CD4-positive, alpha-beta memory T cell (primary cell): ENCODE measurements at places on chromosomes 11 and 22. TPM values are rescaled to one million over a fixed set of nuclear protein-coding genes. Genes with fewer than 3 reads are reported as not detected.

GRCh38 chr11:3861683-3862082, 6.2 kb downstream of the STIM1 start:
- no peak for DNase-seq

GRCh38 chr11:12179531-12179930, 69.1 kb downstream of the MICAL2 start:
- DNase-seq, result no peak

DNA sequence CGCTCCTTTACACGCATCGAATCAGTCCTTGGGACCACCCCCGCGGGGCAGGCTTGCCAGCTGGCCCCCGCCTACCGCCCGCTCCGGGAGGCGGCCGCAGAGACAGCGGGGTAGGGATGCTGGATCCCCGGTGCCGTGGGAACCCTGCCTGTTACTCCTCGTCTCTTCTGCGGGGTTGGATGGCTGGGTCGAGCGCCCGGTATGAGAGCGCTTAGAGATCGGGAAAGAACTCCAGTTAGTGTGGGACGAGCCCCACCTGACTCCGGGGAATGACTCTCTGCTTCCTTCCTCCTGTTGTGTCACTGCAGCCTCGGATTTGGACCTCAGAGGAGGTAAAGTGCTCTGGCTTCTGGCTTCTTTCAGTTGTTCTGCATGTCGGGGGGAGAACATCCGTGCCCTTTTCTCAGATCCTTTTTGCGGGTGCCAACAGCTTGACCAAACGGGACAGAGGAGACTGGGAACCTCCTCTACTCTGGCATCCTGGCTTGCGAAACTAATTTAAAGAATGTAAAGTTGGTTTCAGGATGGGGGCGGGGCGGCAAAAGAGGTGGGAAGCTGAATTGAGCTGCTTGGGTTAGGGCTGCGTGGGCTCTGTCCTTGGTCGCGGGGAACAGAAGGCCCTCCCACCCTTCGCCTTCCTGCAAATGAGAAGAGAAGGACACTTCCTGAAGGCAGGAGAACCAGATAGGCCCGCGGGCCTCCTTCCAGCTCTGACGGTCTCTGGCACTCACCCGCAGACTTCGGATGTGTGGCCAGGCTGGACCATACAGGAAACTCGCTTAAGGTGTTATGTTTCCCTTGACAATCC, 938 bp downstream of the LAYN start:
- no peak for DNase-seq

GRCh38 chr11:2713661-2714462, 14.1 kb upstream of the KCNQ1OT1 start:
- DNase-seq, result no peak

GRCh38 chr11:40280159-40281051, 1179.0 kb downstream of the LRRC4C start:
- no peak for DNase-seq

GRCh38 chr11:93700830-93701229, 39.3 kb downstream of the CEP295 start:
- no peak for DNase-seq

- DNase-seq, result no peak
Measured at GRCh38 chr11:104046331-104046730, 9.9 kb downstream of the DDI1 start.

GRCh38 chr11:85810521-85810870, 445 bp downstream of the SYTL2 start:
- DNase-seq, result no peak

GRCh38 chr11:78377625-78378418, 39.8 kb downstream of the GAB2 start:
- no peak for DNase-seq

- DNase-seq, result no peak
Measured at GRCh38 chr11:103927535-103927934, 108.9 kb upstream of the DDI1 start.

GRCh38 chr11:32987851-32988250, 27.8 kb upstream of the DEPDC7 start:
- DNase-seq, result no peak

GRCh38 chr11:120815319-120816100, 208.4 kb upstream of the TBCEL start:
- DNase-seq, result no peak

DNA sequence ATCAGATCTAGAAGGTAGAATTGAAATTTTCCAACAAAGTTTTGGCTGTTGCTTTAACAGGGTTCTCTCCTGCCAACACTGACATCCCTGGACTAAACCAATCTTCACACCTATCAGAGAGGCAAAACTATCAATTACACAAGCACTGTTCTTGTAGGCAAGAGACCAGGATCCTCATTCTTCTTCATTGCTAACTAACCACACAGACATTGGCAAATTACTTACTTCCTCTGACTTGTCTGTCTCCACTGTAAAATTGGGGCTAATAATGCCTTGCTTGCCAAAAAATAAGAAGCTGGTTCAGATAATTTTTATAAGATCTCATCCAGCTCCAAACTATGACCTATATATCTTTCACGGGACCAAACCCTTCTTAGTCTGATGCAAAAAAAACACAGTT, 93.8 kb upstream of the DDI1 start:
- no peak for DNase-seq

GRCh38 chr11:77409046-77409445, 64.8 kb downstream of the PAK1 start:
- no peak for DNase-seq

DNA sequence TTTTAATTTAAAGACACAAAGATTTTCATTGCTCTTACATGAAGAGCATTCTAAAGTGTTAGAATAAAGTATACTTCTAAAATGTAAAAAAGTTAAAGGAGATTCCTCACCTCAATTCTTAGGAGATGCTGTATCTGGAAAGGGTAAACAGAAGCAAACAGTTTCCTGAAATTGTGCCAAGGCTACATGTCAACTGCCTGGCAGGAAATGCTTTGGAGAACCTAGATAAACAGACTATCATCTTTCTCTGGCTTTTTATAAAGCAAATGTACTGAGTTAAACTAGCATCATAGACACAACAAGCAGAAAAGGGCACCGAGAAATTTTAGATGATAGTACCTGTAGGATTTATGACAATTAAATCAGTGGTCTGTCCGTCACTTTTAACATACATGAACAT, 24.7 kb upstream of the AKIP1 start:
- DNase-seq, result no peak

GRCh38 chr11:129117595-129118350, 74.4 kb downstream of the ARHGAP32 start:
- peak; percentile 52 for DNase-seq

DNA sequence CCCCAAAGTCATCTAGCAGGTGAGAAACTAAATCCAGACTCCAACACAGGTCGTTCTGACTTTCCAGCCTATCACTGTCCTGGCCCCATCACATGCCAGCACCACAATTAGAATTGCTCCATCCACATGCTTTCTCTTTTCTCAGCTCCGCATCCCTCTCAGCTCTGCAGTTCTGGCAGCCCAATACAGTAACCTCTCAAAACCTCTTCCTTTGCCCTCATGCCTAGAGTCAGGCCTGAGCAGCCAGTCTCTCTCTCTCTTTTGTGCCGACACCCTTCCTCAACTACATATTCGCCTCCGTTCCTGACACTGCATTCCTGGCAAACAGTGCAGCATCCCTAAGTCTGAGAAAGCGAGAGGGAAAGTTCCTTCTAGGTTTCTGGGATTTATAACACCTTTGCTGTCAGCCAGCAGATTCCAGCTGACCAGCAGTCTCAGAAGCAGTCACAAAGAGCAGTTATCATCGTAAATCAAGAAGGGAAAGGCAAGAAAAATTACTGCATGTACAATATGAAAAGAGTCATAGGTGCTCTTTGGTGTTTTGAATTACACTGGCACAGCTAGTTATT, 258.0 kb downstream of the FAT3 start:
- DNase-seq, result no peak

- no peak for DNase-seq
Measured at GRCh38 chr11:133907216-133907615, 49.6 kb downstream of the IGSF9B start.

DNA sequence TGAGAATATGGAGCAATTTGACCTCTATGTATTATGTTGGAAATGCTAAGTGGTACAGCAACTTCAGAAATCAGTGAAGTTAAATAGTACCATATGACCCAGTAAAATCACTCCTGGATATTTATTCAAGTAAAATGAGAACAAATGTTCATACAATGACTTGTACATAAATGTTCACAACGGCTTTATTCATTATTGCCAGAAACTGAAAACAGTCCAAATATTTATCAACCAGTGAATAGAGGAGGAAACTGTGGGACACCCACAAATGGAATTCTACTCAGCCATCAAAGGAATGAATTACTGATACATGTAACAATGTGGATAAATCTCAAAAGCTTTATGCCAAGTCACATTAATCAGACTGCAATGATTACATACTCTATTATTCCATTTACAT, 416.3 kb downstream of the AASDHPPT start:
- no peak for DNase-seq

- DNase-seq, result no peak
Measured at GRCh38 chr11:118619444-118620197, 12.2 kb downstream of the PHLDB1 start.

GRCh38 chr11:78100261-78100660, 20.6 kb upstream of the NDUFC2 start:
- DNase-seq, result no peak

- DNase-seq, result no peak
Measured at GRCh38 chr11:18498039-18498438, 28.7 kb downstream of the TSG101 start.

- DNase-seq, result no peak
Measured at GRCh38 chr11:62132191-62132590, 8.4 kb downstream of the INCENP start.

DNA sequence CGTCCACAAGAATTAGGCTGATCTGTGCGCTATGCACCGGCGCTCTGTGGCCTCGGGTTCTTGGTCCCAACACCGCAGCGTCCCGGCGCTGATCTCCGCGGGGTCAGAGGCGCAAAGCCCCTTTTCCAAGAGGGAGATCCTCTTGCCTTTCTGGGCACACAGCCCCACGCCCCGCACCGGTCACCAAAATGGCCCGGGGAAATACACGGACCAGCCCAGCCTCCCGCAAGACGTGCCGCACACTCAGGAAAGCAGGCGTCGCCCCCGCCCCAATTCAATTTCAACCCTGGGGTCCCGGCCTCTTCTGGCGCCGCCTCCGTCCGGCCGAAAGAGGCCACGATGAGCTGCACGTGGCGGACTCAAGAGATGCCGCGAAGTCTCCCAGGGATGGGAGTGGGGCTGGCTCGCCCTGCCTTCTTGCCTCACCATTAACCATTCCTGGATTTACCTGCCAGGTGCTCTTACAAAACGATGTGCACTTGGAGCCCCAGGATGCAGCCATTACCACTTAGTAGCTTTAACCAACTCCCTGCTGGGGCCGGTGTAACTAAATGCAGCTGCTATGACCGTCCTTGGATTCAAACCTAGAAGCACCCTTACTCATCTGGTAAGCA, 10.5 kb downstream of the PIWIL3 start:
- DNase-seq, result no peak

DNA sequence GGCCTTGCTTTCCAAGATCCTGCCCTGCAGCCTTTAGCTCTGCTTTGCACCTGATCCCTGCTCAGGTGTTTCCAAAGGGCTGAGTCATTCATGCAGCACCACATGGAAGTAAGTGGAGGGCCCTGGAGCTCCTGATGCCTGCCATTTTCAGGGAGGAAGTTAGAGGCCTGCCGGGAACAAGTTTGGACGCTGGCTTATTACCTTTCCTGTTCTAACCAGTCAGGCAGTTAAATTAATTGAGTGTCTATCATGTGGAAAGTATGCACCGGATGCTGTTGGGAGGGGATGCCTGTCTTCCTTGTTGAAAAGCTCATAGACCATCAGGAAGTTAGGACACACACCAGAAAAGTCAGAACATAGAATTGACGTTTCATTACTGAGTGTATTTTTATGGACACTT, 73.7 kb upstream of the PLET1 start:
- DNase-seq, result no peak

Gene MLC1
- total RNA-seq, result not detected

Gene RIC3
- total RNA-seq, result 30.0 TPM

Gene CEP126
- 2.4 TPM for total RNA-seq

Gene ARFGAP2
- total RNA-seq, result 141 TPM

Gene RFPL1
- total RNA-seq, result not detected

Gene CD6
- 414 TPM for total RNA-seq

Gene IL10RA
- total RNA-seq, result 398 TPM

Gene FOLR1
- total RNA-seq, result not detected

Gene MISFA
- not detected for total RNA-seq

Gene RPS19BP1
- 67.1 TPM for total RNA-seq

Gene OR51F1
- not detected for total RNA-seq

Gene LYVE1
- not detected for total RNA-seq

Gene SLC25A45
- total RNA-seq, result 24.2 TPM
